ENCODE measurements at places on chromosomes 1 and 21.

- no peak for DNase-seq
Measured at GRCh38 chr1:192787914-192788585, 20.8 kb upstream of the RGS2 start.

DNA sequence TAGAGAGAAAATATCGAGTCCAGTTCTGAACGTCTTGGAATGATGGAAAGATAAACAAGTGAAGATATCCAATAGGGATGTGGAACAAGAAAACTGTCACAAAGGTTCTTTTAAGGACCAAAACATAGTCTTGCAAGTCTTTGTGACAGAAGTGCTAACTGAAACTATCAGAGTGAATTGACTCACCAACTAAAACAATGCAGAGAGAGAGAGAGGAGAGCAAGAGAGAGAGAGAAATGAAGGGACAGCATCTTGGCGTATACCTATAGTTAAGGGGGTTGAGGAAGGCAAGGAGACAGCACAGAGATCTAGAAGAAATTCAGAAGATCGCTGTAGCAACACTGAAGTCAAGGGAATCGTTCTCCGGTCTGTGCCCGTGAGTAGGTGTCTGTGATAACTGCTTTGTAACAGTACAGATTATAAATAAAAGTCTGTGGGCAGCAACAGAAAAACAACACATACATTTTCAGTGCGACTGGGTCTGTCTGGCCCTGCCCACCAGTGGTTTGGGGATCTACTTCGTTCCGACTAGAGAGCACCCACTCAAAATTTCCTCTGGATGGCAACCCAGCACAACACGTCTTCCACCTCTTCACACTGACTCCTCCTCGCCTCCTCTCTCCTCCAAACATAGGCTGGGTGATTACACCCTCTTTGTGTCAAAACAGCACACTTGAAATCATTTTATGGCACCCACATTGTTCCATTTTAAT, 4.8 kb upstream of the COA6 start:
- peak; percentile 13 for DNase-seq

DNA sequence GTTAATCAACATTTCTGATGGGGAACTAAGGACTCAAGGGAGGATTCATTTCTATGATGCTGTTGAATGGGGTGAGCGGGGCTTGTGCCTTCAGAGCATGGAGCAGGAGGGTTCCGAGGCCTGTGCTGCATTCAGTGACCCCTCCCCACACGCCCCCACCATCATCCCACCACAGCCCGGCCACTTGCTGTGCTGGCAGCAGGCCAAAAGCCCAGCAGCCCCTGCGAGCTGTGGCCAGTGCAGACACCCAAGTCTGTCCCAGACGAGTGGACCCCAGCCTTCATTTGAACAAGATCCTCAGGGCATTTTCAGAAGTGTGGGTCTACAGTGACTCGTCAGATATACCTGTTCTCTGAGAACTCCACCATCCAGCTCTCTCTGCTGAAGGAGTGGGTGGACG, 242.0 kb downstream of the GRIK3 start:
- DNase-seq, result no peak

DNA sequence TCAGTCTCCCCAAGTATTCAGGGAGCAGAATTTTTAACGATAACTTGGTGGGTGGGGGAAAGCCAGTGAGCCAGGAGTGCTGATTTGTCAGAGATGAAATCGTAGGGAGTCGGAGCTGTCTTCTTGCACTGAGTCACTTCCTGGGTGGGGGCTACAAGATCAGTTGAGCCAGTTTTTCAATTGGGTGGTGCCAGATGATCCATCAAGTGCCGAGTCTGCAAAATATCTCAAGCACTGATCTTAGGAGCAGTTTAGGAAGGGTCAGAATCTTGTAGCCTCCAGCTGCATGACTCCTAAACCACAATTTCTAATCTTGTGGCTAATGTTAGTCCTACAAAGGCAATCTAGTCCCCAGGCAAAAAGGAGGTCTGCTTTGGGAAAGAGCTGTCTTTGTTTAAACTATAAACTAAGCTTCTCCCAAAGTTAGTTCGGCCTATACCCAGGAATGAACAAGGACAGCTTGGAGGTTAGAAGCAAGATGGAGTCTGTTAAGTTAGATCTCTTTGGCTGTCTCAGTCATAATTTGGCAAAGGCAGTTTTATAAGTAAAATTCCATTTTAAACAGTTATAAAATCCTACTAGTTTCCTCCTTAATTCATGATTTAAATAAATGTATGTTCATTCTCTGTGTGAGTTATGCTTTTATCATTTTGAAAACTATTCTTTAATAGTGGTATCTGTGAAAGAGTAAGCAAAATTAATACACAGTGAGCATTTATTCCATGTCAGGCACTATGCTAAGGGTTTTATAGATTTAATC, 51.7 kb downstream of the SLC16A1 start:
- peak; percentile 60 for DNase-seq

DNA sequence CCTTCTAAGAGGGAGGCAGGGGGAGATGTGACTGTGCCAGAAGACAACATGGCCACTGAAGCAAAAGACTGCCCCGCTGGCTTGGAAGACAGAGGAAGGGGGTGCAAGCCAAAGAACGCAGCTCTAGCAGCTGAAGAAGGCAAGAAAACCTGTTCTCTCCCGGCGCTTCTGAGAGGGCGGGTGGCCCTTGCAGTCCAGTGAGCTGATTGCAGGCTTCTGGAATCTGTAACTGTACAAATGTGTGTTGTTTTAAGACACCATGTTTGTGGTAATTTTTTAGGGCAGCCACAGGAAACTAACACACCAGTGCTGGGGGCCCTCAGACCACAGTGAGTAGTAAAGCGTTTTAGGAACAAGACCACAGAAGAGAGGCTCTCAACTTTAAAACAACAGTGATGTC, 47.0 kb downstream of the CD46 start:
- DNase-seq, result no peak

DNA sequence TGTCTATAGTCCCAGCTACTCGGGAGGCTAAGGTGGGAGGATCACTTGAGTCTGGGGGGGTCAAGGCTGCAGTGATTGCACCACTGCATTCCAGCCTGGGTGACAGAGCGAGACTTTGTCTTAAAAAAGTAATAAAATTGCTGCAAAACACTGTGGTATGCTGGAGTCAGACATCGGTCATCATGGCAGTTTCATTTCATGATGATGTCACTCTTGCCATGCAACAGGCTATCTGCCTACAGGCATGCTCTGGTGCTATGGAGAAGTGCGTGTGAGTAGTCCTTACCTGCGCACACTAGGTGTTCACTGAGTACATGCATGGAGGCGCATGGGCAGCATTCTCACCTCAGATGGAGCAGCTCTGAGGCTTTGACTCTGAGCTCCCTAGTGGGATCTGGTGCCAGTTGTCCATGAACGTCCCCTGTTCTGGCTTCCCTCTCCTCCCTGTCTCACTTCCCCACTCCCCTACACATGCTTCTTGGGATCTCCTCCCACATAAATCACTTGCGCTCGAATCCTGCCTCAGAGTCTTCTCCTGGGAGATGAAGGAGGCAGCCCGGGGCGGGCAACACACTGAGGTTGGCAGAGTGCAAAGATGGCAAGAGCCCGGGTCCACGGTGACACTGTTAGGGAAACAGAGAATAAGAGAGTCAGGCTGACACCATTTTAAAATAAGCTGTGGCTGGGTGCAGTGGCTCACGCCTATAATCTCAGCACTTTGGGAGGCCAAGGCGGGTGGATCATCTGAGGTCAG, 10.4 kb upstream of the CELA3B start:
- DNase-seq, result no peak

DNA sequence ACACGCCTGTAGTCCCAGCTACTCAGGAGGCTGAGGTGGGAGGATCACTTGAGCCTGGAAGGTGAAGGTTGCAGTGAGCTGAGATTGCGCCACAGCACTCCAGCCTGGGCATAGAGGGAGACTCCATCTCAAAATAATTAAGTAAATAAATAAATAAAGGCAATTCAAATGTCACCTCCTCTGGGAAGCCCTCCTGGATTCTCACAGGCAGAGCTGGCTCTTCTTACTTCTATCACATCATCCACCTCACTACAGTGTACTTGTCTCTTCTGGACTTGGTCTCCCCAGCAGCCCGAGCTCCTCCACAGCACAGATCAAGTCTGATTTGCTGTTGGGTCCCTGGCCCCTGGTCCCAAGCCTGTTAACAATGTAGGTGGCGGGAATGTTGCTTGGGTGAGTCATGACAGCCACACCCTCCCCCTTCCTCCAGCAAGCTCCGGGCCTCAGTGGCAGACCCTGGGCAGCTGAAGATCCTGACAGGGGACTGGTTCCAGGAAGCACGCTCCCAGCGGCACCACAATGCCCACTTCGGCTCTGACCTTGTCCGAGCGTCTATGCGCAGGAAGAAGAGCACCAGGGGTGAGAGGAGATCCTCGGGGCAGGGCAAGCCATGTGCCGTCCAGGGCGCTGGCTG, 5.3 kb downstream of the SYTL1 start:
- no peak for DNase-seq

GRCh38 chr1:114691061-114691460, 4.3 kb downstream of the AMPD1 start:
- DNase-seq, result no peak

GRCh38 chr1:154943649-154944400, 7.3 kb upstream of the PMVK start:
- no peak for DNase-seq

- no peak for DNase-seq
Measured at GRCh38 chr1:184287001-184287400, 99.8 kb upstream of the C1orf21 start.

GRCh38 chr21:45290948-45291612, 3.4 kb upstream of the POFUT2 start:
- DNase-seq, result no peak

GRCh38 chr21:34800797-34801518, 132.2 kb downstream of the CLIC6 start:
- no peak for DNase-seq

DNA sequence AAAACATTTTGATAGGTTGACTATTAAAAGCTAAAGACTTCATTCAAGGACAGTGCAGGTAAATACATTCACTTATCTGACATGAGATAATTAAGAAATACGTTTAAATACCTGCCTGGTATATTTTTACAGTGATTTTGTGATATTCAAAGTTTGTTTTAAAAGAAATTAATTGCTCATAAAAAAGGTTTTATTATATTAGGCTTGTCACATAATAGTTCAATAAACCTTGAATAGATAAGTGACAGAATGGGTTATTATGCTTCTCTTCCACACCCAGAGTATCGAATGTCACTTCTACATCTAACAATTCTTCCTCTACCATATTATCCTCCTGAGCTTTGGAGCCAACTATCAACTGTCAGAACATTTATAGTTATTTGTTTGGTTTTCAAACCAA, 60.0 kb downstream of the LTN1 start:
- DNase-seq, result no peak

DNA sequence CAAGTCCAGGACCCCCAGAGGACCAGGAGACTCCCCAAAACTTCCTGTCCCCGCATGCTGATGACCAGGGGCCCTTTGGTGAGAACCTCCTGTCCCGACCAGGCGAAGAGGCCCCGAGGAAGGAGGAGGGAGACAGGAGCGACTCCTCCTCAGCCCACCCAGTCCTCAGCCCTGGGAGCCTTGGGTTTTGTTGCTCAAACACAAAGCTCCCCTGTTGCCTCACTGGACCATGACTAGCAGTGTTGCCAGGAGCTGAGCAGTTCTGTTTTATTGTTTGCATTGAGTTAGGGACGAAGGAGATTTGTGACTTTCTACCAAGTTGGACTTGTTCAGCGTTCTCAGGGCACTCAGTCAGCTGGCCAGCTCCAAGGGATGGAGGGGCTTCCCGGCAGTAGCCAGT, 10.0 kb downstream of the UMODL1 start:
- no peak for DNase-seq

GRCh38 chr1:25774206-25774803, 25.7 kb upstream of the SELENON start:
- no peak for DNase-seq

DNA sequence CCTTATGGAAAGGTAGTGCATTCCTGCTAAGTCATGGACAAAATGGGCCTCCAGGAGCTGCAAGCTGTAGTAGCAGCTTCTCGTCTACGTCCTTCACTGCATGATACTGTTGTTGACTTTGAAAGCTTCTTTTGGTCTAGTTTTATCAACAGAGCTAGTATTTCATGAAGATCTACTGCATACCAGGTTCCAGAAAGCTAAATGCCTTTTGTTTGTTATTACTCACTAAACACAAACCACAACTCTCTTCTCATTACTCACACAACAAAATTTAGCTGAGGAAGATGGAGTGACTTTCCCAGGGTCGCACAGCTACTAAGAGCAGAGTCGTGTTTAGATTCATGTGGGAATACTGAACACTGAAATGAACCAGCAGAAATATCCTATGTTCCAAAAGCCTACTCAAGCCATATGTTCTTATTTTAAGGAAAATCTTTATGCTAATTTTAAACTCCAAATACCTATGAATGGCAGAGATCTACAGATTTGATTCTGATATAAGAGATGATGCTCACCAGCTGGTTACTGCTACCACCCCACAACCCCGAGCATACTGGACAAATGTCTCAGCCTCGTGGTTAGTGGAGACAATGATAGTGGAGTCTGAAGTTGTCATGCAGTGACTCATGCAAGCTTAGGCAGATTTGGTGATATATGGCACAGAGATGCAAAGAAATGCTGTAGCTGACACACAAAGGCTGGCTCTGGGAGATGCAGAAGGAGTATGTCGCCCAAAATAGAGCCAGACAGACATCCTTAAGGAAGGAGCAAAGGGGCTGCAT, 20.6 kb downstream of the PGBD2 start:
- DNase-seq, result no peak

- DNase-seq, result no peak
Measured at GRCh38 chr1:54240741-54241335, 40.9 kb downstream of the MRPL37 start.

DNA sequence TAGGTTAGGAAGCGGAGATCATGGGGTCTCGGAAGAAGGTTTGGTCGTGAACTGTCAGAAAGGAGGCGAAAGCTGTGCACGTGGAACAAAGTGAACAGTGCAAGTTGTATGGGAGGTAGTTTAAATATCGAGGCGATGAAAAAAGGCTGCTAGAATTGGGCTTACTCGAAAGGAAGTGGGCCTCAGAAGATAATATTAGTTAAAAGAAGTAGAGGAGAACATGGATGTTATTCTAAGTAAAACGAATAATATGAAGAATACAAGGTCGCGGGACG, 571 bp downstream of the WDR3 start:
- DNase-seq, result no peak

DNA sequence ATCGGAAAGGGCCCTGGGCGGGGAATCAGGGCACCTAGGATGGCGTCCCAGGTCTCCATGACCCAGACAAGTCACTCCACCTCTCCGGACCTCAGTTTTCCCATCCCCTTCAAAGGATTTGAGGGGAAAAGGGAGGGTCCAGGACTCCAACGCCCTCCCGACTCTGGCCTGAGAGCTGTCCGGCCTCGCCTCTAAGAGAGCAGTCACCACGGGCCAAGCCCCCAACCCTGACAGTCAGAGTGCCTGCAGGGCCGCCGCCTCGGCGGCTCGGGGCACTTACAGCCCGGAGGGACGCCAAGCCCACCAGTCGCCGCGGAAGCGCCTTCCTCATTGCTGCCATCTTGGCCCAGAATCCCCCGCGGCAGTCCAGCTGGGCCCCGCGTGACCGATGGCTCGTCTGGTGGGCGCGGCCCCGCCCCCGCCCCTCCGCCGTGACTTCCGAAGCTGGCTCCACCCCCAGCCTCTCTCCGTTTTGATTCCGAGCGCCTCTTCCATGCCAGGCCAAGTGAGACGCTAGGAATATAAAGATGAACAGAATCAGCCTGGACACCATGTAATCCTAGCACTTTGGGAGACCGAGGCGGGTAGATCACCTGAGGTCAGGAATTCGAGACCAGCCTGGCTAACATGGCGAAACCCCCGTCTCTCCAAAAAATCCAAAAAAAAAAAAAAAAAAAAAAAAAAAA, at the start of gene HMGCL:
TSS of gene HMGCL (minus strand) at position 354 of the 686 bp plus-strand sequence. CDS start at position 340, 14 bp downstream.
- DNase-seq, result peak; percentile 82

Measured in activated CD4-positive, alpha-beta T cell treated with anti-CD3 and anti-CD28 coated beads, Interleukin-2, amount 50 U/mL, for 24 hours (primary cell).